ENCODE measurements at places on chromosomes 5 and 9.
A peak's percentile ranks its signal among the peaks of the same experiment; 100 is the strongest.

DNA sequence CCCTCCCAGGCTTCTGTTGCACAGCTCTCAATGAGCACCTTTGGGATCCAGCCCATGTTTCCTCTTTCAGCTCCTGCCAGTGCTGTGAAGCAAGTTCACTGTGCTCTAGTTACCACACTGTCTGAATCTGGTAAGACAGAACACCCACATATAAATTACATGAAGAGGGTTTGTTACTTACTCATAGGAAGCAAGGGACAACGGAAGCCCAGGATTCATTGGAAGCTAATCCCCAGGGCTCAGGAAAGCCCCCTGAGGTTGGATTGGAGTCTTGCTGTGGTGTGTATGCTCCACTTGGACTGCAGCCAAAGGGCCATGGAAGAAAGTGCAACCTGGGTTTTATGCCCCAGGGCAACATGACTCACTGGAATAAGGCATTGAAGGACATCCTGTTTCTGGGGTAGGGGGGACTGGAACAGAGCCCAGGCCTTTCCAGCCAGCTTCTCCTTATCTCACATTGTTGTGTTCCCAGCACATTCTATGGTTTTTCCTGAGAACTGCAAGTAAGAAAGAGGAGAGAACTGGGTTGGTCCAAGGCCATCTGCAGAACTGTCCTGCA, 15.6 kb upstream of the CLK4 start:
- DNase-seq, result no peak

GRCh38 chr9:133661846-133662540, 25.8 kb downstream of the DBH start:
- DNase-seq, result no peak

DNA sequence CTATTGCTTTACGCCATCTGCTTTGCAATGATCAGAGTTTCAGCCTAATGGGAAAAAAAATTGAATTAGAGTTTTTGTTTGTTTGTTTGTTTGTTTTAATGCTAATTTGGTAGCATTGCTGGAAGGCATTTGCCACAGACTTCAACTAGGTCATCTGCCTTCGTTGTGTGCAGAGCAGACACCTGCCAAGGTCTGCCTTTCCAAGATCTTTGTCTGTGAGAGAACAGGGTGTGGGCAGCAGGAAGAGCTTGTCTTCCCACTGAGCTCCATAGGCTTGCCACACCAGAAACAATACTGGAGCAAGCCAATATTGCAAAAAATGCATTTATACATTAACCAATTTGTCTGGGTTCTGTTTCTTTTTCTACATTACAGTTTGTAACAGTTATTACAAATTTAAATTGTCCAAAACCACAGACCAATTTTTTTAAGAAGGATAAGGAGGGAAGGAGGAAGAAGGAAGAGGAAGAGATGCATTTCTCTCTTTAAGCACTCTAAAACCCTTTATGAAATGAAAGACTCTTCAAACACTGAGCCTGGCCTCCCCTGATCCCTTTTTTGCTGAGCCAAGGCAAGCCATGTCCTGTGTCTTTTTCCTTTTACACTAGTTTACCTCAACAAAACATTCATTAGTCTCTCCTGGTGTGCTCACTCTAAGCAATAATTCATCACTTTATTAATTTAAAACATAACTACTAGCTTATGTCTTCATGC, 210.5 kb downstream of the SNX18 start:
- no peak for DNase-seq

DNA sequence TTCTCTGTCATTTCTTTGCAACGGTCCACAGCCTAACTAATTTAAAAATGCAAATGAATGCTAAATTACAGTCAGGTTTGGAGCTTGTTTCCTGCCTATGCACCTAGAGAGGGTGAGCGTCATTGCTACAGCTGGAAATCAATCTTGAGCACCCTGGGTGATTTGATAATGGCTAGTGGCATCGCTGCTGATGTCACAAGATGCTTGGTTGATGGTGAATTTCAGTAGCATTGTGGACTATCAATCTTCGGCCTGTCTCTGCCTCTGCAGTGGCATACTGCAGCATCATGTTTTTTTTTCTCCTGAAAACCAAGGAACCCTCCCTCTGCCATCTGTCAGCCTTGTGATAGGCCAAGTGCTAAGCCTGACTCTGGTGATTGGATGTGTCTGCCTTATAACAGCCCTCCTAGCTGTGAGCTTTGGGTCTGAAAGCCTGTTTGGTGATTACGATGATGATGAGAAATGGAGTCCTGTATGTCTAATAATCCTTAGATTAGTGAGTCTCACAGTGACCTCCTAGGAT, 75.3 kb downstream of the NMUR2 start:
- no peak for DNase-seq

GRCh38 chr9:116300360-116300870, 146.8 kb downstream of the PAPPA start:
- no peak for DNase-seq

DNA sequence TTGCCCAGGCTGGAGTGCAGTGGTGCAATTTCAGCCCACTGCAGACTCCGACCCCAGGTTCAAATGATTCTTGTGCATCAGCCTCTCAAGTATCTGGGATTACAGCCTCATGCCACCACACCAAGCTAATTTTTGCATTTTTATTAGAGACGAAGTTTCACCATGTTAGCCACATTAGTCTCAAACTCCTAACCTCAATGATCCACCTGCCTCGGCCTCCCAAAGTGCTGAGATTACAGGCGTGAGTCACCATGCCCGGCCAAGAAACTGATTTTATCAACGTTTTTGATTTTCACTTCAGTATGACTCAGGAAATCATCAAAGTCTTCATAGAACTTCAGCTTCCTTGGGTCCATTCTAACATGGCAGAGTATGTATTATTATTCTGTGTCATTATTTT, 125.4 kb downstream of the GABRG2 start:
- DNase-seq, result no peak

- DNase-seq, result no peak
These were observed 25.7 kb upstream of the FAM81B start for GRCh38 chr5:95365302-95366095.

DNA sequence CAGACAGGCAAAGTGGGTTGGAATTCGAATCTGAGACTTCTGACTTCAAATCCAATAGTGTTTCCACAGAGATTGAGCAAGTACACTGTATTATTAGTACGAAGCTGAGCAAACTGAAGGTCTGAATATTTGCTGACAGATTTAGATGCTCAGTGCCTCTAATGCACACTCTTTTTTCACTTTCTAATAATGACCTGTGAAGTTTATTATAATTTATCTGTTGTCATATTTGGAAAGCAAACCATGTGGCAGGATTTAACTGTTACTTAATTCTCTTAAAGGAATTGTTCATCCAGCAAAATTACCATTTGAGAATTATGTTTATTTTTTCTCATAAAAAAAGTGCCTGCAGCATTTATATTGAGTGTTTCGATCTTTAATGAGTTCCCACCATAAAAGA, 277.3 kb downstream of the DMRT2 start:
- DNase-seq, result no peak

DNA sequence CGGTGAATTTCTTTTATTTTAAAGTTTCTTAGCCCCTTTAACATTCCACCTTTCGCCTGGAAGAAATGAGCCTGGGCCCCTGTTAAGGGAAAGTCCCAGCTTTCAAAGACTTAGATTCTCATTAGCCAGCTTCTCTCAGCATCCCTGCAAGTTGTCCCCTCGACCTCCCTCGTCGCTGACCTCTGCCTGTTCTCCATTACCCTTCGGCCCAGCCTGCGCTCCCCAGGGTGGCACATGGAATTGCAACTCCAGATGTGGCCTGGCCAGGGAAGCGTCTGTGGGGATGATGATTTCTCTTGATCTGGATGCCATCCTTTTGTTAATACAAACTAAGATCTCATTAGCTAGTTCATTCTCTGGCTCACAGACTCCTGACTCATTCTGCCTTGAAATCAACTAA, 43.4 kb upstream of the FANCC start:
- no peak for DNase-seq

DNA sequence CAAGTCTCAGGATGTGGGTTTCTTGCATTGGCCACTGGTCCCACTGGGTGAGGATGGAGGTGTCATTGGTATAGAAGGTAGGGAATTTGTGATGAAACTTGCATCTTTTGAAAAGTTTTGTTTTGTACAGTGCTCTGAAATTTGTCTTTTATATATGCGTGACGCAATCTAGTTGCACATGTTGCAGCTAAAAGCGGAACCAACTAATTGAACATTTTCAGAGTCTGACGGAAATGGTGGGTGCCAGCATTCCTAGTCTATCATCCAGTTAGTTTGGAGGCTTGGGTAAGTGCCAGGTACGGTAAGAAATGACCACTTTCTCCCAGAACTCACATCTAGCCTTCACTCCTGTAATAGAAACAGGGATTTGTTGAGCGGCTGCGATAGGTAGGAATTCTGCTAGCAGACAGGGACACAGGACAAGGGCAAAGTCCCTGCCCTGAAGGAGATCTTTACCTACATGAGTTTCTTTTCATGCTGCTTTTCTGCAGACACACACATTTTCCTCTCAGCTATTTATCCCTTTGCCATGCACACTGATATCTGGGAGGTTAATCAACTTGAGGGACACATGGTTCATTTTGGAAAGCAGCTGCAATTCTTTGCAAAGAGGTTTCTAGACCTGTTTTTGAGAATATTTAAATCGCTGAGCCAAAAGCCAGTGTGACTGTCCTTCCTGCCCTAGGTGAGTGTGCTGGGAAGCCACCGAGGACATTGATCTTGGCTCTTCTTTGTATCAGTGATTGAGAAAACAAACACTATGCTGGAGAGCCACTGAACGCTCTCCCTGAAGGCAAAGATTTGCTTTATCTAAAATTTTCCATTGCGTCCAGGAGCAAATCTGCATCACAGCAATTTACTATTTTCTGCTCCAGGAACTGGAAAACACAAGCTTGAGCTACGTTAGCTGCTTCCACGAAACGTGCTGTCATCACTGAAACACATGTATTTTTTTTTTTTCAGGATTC, 89.7 kb downstream of the DAP start:
- DNase-seq, result no peak

- no peak for DNase-seq
These were observed 299.3 kb downstream of the ANXA1 start for GRCh38 chr9:73451003-73451402.

- DNase-seq, result no peak
These were observed 1.6 kb downstream of the ECM2 start for GRCh38 chr9:92534204-92534603.

- no peak for DNase-seq
These were observed 192.4 kb upstream of the KLF4 start for GRCh38 chr9:107681988-107682387.

DNA sequence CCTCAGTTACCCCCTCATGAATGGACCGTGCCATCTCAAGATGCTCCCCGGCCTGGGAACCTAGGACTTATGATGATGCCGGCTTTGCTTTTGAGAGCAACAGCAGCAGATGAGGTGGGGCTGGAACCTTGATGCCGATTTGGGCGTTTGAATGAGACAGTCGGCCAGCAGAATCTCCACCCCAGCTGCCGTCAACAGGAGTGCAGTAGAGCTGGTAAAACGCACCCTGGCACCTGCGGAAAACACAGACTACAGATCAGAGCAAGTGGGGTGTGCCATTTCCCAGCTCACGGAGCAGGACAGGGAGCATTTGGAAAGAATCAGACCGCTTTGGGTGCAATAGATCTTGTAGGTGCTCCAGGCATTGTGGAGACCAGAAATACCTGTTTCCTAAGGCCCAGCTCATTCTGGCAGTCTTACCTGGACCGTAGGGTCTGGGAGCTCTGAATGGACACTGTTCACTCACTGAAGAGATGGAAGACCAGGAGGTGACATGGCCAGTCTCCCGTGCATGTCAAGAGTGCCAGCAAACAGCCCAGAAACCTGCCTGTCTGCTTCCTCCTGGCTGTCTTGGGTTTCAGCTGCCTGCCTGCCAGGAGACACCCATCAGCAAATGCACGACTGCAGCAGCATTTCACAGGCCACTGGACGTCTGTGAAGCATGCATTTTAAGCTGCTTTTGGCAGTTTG, 317.7 kb upstream of the IRX4 start:
- DNase-seq, result no peak

GRCh38 chr5:31846934-31847333, 208.0 kb downstream of the PDZD2 start:
- DNase-seq, result no peak

DNA sequence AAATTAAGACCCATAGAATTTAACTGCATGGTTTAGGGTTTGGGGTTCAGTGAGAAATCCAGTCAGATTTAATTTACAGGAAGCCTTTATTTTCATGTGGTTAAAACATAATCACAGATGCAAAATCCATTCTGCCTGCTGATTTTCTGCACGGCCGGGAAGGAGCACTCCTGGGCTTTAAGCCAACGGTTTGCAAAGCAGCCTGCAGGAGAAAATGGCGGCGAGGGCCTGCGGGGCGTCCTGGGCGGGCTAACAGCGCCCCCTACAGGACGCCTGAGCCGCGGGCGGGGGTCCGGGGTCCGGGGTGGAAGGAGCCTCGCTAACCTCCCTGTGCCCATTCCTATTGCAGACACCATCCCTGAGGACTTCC, 47.6 kb downstream of the THBS4 start:
- peak; percentile 56 for DNase-seq

DNA sequence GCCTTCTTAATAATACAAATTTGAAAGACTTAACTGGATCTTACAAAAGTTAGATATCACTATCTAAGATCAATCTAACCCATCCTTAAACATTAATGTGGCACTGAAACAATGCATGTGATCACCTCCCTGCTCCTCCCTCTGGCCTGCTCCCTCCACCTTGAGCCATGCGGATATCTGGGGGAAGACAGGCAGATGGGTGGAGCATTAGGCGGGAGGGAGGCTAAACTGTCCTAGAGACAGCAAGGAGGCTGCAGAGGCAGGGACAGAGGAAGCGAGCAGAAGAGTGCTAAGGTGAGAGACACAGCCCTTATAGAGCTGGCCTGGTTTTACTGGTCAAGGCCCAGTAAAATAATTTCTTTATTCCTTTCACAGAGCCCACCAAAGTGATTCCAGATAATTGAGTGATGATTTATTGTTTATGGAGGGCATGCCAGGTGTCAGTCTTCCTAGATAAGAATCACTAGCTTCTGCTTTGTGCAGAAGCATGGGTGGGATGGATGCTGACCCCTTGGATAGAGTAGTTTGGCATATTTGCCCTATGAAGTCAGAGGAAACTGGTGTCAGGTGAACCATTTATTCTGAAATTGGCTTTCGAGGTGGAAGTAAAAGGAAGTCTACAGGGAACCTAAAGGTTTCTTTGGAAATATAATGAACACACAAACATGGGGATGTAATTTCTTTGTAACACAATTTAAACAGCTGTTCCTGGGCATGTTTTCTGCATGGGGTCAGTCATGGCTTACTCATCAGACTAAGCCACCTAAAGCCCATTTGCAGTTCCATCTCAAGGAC, 188.3 kb downstream of the GNAQ start:
- no peak for DNase-seq

DNA sequence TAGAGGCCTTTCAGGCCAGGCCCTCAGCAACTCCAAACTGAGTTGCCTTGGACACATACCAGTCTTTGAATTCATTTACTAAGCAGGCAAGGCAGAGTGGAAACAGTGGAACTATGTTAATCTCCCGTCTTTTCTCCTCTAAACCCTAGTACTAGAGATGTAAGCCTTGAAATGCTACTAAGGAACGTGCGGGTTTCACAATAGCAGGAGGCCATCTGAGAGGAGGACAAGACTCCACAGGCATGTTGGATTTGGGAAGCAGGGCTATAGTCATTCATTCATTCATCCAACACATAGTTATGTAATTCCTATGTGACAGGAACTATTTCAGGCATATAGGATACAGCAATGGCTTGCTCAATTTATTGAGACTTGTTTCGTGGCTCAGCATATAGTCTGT, 3.3 kb upstream of the OCLN start:
- DNase-seq, result no peak

All from mucosa of descending colon (tissue), 3 donors.